ENCODE measurements at places on chromosomes 16 and 17.

DNA sequence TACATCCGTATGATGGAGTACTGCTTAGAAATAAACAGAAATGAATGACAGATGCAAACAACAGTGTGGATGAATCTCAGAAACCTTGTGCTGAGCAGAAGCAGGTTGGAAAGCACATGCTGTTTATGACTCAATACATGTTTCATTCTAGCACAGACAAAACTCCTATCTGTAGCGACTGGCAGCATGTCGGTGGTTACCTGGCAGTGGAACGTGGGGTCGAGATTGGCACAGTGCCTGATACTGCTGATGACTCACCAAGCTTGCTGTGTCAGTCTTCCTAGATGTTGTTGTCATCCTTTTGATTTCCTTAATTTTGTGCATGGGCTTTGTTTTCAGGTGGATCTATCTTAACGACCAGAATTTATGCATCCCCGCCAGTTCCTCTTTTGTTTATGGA lies 62.1 kb downstream of the GAN start:
- DNase-seq, result no peak

DNA sequence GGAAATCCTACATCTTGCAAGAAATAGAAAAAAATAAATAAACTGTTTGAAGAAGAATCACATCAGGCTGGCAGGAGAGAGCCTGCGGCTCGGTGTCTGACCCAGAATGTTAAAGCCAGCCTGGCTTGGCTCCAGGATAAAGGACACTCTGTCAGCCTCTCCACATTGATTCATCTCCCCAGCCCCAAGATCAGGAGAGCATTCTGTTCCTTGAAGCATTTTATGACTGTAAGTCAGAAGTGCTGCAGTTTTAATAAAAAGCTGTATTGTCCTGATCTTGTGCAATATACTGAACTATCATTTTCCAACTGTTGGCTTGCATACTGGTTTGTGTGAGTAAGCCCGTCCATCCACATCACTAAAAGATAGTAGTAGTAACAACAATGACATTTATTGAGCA lies 426.6 kb downstream of the HAPSTR1 start:
- DNase-seq, result no peak

GRCh38 chr16:55256412-55257016 lies 67.5 kb upstream of the IRX6 start:
- DNase-seq, result no peak

- DNase-seq, result no peak
These were observed 36.6 kb upstream of the ADORA2B start for GRCh38 chr17:15908378-15908777.

DNA sequence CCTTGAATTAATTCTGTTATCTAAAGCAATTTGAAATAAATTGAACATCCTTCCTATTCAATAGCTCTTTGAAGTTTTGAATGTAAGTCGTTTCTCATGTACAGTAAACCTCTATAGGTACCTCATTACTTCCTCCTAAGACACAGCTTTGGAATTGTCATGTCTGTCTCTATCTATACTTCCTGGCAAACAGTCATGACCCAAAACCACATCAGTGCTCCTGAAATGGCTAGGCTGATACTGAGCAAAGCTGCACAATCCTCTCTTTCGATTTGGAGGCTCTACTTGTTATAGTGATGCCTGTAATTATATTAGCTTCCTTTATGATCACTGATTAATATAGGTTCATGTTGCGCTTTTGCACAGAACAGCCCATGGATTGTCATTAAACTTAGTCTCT lies 110.1 kb downstream of the ADAMTS18 start:
- no peak for DNase-seq

DNA sequence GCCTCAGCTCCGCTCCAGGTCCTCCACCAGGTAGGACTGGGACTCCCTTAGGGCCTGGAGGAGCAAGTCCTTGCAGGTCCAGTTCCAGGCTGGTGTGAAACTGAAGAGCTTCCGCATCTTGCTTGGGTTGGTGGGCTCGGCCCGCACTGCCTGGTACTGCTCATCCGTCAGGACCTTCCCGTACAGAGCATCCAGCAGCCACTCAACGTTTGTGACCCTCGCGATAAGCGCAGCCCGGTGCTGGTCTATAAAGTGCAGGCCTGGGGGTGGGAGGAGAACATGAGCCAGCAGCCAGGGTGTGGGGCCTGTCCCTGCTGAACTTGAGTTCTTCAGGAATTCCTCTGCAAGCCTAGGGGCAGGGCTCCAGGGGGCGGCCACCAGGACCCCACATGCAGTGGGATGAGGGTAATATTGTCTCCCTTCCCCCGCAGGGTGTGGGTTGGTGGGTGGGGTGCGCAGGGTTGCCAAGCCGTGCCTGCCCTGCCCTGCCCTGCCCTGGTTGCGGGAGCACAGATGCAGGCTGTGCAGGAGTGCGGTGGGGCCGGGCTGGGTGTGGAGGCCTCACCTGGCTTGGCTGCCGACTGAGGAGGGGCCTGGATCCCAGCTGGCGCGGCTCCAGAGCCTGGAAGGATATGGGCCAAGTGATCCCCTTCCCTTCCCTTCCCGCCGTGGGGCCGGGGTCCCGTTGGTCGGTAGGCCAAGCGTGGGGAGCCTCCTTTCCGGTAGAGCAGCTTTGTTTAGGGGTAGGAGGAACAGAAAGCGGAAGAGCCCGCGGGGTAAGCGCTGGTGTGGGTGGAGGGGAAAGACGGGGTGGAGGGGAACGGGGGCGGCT lies 762 bp downstream of the PYCARD start:
- no peak for DNase-seq

DNA sequence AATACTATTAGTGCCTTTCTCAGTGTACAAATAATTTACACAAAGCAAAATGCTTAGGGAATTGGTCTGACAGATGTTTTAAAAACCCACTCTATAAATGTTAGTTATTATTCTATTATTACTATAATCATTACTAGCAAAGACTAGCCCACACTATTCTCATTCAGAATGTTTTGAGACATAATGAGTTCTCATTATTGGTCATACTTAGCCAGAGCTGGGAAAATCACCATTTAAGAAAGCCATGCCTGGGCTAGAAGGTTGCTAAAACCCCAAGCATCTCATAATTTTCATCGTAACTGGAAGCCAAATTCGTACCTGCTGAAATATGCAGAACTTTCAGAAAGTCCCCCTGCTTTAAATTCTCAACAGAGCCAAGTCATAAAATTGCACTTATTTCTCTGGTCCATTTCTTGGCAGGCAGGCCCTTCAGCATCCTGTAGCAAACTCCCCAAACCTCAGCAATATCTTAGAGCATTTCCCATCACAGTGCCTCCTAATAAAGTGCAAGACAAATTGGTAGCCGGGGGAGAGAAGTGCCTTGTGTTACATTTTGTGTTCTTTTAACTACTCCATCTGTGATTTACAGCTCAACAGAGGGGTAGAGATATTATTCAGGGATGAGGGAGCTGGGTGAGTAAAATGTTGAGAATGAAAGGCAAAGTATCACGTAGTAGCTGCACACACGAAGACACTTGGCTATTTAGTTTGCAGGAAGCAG lies 79.8 kb upstream of the ADAMTS18 start:
- no peak for DNase-seq

DNA sequence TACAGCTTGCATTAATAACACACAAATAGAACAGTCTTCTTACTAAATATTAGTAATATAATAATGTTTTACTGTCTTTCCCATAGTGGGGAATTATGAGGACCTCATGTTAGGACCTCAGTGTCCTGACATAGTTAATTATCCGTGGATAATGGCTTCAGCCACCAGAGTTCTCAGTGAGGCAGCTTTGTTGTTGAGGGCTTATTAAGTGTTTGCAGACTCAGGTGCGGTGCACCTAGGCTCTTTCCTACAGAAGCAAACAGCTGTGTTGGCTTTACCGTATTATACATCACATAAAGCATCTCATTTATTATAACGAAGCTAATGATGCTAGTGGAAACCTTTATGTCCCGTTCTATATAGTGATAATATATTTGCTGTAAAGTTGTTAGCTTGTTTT lies 246.7 kb downstream of the FTO start:
- no peak for DNase-seq

GRCh38 chr16:47949276-47949675 lies 206.5 kb downstream of the ABCC12 start:
- no peak for DNase-seq

GRCh38 chr17:78223061-78223460 lies 8.4 kb upstream of the TMEM235 start:
- DNase-seq, result no peak

GRCh38 chr16:46713634-46714033 lies 24.2 kb downstream of the ORC6 start:
- DNase-seq, result no peak

- no peak for DNase-seq
These were observed 121.2 kb downstream of the SNX29 start for GRCh38 chr16:12097523-12098428.

DNA sequence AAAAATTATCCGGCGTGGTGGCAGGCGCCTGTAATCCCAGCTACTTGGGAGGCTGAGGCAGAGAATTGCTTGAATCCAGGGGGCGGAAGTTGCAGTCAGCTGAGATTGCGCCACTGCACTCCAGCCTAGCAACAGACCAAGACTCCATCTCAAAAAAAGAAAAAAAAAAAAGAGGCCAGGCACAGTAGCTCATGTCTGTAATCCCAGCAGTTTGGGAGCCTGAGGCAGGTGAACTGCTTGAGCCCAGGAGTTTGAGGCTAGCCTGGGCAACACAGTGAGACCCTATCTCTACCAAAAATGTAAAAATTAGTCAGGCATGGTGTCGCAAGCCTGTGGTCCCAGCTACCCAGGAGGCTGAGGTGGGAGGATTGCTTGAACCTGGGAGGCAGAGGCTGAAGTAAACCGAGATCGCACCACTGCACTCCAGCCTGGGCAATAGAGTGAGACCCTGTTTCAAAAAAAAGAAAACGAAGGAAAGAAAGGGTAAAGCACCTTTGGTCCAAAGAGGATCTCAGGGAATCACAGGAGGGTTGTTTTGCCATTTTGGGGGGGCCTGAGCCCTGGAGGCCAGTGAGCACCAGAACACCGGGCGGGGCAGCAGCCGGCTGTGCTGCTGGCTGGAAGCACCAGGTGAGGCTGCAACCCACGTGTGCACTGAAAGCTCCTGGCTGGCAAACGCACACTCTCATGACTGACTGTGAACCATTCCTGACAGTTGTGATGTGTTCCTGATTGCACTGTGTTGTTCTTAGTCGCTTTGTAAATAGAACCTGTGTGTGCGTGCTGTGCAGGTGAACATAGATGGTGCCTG lies 18.4 kb downstream of the HS3ST6 start:
- no peak for DNase-seq

GRCh38 chr17:50608700-50609379 lies 25.8 kb upstream of the ABCC3 start:
- no peak for DNase-seq

- no peak for DNase-seq
These were observed 21.4 kb downstream of the DEXI start for GRCh38 chr16:10920726-10921427.

DNA sequence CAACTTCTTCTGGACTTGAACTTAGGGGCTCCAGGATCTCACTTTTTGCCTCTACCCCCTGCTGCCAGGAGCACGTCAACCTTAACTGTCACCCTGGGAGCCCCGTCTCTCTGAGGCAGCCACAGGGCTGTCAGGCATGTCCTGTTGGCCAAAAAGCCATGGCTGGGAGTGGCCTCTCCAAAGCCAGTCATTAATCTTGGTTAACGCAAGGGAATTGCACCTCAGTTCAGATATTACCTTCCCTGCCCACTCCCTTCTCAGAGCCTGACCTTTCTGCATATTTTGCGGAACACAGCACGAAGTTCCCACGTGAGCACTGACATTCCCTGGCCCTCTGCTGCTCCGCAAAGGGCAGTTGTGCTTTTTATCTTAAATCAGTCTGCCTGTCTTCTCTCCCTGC lies 44.2 kb upstream of the CIBAR2 start:
- DNase-seq, result no peak

DNA sequence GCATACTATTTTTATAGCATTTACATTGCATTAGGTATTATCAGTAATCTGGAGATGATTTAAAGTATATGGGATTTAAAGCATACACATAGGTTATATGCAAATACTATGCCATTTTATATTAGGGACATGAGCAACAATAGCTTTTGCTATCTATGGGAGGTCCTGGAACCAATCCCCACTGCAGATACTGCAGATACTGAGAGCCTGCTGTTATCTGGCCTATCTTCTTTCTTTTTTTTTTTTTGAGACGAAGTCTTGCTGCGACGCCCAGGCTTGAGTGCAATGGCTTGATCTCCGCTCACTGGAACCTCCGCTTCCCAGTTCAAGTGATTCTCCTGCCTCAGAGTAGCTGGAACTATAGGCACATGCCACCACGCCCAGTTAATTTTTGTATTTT lies 37.4 kb downstream of the STH start:
- no peak for DNase-seq

GRCh38 chr16:16940351-16940750 lies 530.4 kb downstream of the XYLT1 start:
- no peak for DNase-seq

- DNase-seq, result no peak
These were observed 5.2 kb upstream of the SPHK1 start for GRCh38 chr17:76379275-76379641.

DNA sequence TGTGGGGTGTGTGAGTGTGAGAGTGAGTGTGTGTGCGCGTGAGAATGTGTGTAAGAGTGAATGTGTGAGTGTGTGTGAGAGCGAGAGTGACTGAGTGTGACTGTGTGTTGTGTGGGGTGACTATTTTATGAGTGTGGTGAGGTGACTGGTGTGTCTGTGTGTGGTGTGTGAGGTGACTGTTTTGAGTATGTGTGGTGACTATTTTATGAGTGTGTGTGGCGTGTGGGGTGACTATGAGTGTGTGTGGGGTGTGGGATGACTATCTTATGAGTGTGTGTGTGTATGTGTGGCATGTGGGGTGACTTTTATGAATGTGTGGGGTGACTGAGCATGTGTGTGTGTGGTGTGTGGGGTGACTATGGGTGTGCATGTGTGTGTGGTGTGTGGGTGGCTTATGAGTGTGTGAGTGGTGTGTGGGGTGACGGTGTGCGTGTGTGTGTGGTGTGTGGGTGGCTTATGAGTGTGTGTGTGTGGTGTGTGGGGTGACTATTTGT lies 152.9 kb upstream of the PLCG2 start:
- no peak for DNase-seq

- DNase-seq, result no peak
These were observed 3.8 kb upstream of the TLCD2 start for GRCh38 chr17:1713878-1714426.
